ENCODE measurements at places on chromosomes 6 and 20. TPM values are rescaled to one million over a fixed set of nuclear protein-coding genes. Genes with fewer than 3 reads are reported as not detected.

ACTL10 gene
- not detected for total RNA-seq

DEFB112 gene
- not detected for total RNA-seq

ARG1 gene
- not detected for total RNA-seq

TGIF2 gene
- total RNA-seq: 5.0 TPM
